AG04449 (cell line): ENCODE measurements at places on chromosomes 5 and 9.

GRCh38 chr5:112390327-112390726, 28.8 kb downstream of the EPB41L4A start:
- no peak for DNase-seq

DNA sequence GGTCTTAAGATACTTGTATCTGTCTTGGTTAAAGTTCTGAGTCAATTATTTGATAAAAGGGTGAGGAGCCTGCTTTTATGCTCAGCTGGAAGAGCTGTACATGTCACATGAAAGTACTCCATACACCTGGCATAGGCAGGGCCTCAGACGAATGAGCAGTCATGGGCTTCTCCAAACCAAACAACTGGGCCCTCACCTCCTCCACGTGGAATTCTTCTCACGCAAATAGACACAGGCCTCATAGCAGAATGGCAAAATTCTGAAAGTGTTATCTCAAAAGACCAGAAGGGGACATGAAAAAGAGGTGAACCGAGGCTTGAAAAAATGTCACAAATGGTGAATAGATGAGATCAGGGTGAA, 48.6 kb downstream of the FAM240B start:
- no peak for DNase-seq

DNA sequence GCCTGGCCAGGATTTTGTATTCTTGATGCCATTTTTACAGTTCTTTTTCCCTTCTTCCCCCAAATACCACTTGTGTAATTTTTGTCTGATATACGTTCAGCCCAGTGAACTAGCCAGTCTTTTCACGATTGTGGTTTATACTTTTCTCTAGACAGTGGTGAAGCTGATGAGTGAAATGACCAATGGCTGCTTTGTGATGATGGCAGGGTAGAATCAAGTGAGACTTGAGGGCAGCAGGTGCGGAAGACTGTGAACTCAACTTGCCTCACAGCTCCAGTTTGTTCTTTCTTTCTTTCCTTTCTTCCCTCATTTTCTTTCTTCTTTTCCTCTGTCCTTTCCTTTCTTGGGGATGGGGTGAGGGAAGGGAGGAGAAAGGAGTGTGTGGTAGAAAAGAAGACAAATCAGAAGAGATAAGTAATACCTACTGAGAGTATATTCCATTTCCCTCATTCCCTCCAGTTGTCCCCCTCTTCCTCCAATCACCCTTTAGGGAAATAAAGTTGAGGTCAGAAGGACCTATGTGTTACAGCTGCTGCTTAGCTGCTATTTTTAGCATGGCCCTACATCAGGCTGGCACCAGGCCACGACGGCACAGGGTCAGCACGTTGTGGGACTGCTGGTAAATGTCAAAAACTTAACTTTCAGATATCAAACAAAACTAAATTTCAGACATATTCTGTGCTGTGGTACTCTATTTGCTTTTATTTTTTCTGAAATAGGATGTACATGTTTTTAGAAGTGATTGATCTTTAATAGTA, 12.3 kb downstream of the ZSWIM6 start:
- no peak for DNase-seq

- no peak for DNase-seq
Measured at GRCh38 chr5:164482351-164482750, 976.9 kb downstream of the MAT2B start.

DNA sequence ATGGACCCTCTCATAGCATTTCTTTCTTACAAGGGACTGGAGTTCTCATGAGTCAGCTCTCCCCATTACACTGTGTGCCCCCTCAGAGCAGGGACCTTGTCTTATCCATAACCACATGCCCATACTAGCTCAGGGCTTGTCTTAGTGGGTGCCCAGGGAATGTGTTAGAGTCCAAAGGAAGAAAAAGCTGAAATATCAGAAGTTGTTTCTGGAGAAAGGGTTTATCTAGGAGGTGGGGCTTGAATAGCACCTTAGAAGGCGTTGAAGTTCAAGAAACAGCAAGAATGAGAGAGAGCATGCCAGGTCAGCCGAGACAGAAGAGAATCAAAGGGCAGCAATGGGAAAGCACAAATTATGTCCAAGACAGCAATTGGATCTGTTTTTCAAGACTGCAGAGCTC, 109.4 kb downstream of the TTLL11 start:
- no peak for DNase-seq

DNA sequence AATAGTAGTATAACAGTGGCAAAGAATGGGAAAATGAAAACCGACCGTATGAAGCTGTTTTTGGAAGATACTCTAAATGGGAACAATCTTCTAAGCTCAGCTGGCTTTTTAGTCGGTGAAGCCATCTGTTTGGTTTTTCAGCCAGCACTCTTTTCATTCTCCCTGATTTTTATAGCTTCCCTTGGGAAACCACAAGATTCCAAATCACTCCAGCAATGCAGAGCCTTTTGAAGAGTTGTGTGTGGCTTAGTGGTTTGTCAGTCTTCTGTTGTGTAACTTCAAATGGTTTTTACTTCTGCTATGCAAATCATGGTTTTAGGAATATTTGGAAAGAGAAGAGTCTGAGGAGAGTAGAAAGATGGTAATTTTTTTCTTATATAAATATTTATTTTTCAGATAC, 180.7 kb downstream of the KDM4C start:
- DNase-seq, result peak; percentile 96

GRCh38 chr9:118269623-118270022, 565.4 kb downstream of the TLR4 start:
- DNase-seq, result no peak

DNA sequence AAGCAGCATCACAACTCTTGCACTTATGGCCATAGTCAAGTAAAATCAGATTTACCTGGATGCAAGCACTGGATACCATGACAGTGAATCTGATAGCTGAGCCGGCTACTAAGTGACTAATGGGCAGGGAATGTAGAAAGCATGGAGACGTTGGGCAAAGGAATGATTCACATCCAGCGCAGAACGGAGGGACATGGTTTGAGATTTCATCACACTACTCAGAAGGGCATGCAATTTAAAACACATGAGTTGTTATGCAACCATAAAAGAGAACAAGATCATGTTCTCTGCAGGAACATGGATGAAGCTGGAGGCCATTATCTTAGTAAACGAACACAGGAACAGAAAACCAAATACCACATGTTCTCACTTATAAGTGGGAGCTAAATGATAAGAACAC, 169.1 kb upstream of the PIK3R1 start:
- peak; percentile 97 for DNase-seq

GRCh38 chr5:149895416-149896345, 48.9 kb downstream of the PDE6A start:
- DNase-seq, result no peak

- DNase-seq, result no peak
Measured at GRCh38 chr5:73354406-73354805, 94.2 kb downstream of the FOXD1 start.

DNA sequence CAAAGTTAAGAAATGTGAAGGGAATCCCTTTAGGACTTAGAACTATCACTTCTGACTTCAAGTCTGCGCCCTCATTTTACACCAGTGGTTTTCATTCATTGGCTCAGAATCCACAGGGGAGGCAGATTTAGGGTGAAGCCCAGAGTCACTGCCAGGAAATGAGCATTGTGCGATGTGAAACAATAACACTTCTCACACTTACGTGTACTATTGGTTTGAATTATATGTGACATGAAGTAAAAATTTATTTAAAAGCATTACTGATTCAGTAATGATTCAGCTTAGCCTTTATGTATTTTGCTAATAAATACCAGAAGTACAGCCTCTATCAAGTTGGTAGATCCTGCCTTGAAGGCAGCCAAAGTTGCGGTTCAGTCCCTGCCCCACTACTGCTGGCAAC, 98.6 kb downstream of the PAM start:
- DNase-seq, result no peak

GRCh38 chr9:35649431-35650340, 1.0 kb downstream of the SIT1 start:
- DNase-seq, result no peak

- DNase-seq, result no peak
Measured at GRCh38 chr5:99076723-99077640, 148.2 kb upstream of the CHD1 start.

GRCh38 chr5:150710165-150710564, 9.3 kb upstream of the RBM22 start:
- no peak for DNase-seq

- DNase-seq, result no peak
Measured at GRCh38 chr5:116038817-116039216, 6.5 kb downstream of the ARL14EPL start.

- DNase-seq, result no peak
Measured at GRCh38 chr5:143056339-143056704, 286.1 kb downstream of the ARHGAP26 start.

DNA sequence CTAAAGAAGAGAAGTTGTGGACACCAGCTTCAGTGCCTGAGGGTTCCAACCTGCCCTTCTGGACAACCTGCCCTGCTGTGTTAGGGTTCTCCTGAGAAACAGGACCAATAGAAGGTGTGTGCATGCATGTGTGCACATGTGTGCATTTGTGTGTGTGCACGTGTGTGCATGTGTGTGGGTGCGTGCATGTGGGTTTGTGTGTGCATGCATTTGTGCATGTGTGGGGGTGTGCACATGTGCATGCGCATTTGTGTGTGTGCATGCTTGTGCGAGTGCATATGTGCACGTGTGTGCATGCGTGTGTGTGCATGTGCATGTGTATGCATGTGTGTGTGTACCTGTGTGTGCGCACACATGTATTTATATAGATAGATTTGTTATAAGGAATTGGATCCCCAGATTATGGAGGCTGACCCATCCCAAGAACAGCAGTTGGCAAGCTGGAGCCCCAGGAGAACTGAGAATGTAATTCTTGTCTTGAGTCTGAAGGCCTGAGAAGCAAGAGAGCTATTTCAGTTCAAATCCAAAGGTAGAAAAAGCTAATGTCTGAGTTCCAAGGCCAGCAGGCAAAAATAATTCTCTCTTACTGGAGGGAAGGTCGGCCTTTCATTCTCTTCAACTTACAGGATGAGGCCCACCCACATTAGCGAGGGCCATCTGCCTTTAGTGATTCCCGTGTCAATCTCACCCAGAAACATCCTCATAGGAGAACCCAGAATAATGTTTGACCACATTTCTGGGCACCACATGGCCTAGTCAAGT, 62.9 kb upstream of the SYNPO start:
- DNase-seq, result no peak

GRCh38 chr9:75156858-75157257, 68.5 kb downstream of the OSTF1 start:
- no peak for DNase-seq

GRCh38 chr5:171999877-172000276, 6.6 kb downstream of the FBXW11 start:
- DNase-seq, result no peak

GRCh38 chr9:15163931-15164330, 143.1 kb downstream of the TTC39B start:
- DNase-seq, result no peak

DNA sequence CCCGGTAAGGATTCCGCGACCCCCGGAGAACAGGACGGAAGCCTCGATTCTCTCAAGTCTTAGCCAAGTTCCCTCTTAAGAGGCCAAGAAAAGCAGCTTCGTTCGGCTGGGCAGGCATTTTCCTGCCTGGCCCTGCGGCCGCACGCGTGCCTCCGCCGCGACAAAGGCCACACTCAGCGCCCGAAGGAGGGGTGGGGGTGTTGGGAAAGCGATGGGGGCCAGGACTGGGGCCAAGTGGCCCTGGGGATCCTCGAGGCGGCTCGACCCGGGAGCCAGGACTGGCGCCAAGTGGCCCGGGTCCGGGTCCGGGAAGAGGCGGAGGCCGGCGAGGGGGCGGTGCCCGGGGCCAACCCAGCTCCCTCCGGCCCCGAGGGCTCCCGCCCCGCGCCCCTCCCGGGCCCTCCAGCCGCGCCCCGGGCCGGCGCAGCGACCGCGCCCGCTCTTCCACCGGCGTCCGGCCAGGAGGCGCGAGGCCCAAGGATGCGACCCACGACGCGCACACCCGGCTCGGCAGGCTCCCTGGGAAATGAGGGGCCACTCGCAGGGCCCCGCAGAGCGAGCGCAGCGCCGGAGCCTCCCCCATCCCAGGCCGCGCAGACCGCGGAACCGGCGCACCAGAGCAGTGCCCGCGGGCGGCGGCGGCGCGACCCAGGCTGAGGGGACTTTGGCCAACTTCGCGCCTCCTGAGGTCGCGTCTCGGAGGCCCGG, 756 bp downstream of the VAV2 start:
- no peak for DNase-seq

DNA sequence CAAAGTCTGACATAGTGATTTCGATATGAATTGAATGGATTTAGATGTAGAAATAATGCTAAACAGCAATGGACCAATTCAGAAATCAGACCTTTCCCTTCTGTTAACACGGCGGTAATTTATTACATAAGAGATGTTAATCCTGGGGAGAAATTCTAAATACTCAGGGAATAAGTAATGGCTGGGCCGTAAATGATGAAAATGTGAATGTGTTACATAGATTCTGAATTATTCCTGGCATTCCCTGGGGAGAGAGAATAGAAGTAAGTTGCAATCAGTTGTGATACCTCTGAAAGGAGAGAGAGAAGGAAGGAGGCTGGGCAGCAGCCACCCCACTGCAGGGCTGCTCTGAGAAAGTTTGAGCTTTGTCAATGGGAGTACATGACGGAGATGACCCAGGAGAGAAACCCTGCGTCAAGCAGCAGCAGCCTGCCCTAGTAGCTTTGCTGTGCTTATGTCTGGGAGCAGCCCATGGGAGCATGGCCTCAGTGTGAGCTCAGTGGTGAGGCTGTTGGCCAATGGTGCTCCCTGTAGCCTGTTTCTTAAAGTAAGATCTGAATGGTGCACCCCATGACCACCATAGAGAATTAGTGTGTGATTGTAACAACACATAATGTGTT, 420.1 kb downstream of the MTRR start:
- no peak for DNase-seq

DNA sequence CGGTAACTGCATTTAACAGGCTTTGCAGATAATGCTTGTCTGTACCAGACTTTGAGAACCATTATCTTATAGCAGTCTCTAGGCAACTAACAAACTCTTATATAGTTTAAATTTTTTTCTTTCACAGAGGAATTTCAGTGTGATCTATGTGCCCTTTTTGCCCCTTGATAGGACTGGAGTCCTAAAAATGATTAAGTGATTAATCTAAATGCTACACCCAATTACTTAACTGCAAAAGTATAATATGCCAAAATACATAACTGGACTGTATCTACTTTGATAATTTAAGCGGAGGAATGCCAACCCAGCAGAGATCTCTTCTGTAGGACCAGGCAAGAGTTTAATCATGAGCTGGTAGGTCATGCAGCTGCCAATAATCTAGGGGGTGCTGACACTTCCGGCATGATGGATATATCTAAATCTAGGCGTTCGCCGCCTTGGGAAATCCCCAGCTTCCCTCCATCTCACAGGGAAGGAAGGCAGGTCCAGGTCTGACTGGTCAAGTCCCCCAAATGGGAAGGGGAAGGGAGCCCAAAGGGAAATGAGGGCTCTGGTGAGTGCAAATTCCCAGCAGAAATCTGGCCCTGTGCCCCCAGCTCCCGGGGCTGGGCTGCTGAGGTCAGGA, 205.6 kb downstream of the GAPVD1 start:
- DNase-seq, result no peak

DNA sequence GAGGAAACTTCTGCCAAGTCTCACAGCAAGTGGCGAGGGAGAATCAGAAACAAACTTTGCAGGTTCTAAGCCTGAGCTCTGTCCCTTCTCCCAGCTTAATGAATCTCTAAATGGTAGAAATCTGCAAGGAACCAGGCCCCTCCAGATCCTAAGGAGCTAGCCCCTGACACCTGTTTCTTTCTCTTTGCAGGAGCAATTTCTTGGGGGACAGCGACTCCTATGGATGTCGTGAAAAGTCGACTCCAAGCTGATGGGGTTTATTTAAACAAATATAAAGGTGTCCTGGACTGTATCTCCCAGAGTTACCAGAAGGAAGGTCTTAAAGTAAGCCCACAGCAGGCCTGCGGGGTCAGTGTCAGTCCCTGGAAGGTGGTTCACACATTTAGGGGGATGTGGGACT, 21.8 kb downstream of the IL9 start:
- DNase-seq, result no peak

GRCh38 chr5:60256546-60256945, 363.0 kb upstream of the PDE4D start:
- no peak for DNase-seq
